Left renal pelvis (tissue), 4 donors: ENCODE measurements at places on chromosomes 3 and 15. TPM values are rescaled to one million over a fixed set of nuclear protein-coding genes. Genes with fewer than 3 reads are reported as not detected.

The SMCO1 gene
- polyA plus RNA-seq: not detected

The CACNA1D gene
- 14.3 TPM for polyA plus RNA-seq

The CCDC54 gene
- 0.12 TPM for polyA plus RNA-seq

DNA sequence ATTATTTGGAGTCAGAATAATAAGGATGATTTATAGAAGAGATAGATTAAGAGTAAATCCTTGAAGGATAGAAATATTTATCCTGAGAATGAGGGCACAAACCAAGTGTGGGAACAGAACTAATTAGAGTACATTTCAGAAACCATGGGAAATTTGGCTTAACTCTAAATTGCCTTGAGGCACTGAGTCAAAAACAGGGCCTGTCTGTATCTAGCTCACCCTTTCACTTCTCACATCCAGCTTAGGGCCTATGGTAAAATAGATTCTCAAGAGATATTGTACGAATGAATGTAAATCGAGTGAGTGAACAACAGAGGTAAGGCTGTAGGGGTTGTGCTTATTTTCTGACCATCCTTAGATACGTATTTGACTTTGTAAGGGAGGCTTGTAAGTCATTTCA, 586.1 kb upstream of the DPPA4 start:
- DNase-seq: no peak

GRCh38 chr3:8371085-8371551, 130.5 kb upstream of the LMCD1 start:
- DNase-seq: no peak

DNA sequence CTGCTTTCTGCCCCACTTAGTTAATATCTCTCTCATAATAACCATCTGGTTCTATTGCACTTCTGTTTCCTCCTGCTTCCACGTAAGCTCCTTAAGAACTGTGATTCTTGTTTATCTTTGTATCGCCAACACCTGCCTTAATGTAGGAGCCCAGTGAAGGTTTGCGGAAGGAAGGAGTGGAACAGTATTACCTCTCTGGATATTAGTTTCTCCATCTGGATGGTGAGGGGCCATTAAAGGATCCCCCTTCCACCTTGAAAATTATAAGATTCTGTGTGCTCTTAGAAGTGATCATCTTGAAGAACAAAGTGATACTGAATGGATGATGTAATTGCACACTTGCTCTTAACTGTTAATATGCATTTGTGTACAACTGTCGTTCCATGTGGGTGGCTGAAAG, 2.2 kb downstream of the CHRNA5 start:
- no peak for DNase-seq

- no peak for DNase-seq
Measured at GRCh38 chr15:61935493-61935892, 124.8 kb downstream of the VPS13C start.

- DNase-seq: no peak
Measured at GRCh38 chr3:127629467-127630403, 750 bp downstream of the PODXL2 start.

- DNase-seq: no peak
Measured at GRCh38 chr3:107757140-107757539, 234.4 kb downstream of the BBX start.

- no peak for DNase-seq
Measured at GRCh38 chr15:56244811-56245576, 1.3 kb upstream of the RFX7 start.

DNA sequence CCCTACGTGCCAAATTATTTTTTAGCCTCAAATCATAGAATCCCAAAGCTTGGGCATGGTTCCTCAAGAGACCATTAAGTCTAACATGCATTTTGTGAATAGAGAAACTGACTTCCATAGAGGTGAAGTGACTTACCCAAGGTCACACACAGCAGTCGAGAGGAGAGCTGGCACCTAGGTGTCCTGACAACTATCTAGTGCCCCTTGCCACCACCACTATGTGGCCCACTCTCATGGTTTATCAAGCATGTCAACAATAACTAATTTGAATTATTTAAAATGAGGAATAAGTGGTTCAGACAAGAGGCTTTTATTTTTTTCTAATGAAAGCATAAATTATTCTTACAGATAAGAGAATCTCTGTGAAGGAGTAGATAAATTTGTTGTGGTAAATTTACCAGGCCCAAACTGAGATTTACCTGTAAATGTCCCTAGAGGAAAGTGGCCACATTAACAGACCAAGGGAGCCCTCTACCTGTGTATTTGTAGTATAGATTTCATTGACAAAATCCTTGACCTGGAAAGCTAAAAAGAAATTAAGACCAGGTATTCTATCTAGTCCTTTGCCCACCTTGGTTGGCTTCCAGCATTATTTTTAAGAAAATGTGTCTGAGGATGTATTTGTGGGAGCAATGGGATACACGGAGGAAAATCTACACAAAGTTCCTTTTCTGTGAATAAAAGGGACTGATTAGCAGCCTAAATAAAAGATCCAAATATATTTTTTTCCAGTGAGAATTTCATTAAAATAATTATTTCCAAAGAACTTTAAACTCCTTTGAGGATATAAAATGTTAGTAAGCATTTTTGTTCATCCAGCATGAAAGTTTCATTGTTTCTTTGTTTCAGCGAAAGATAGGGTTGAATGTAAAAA, 49.1 kb downstream of the IQCH start:
- no peak for DNase-seq

GRCh38 chr3:183252973-183253527, at the start of gene B3GNT5:
B3GNT5 (plus strand) TSS chr3:183253253; CDS start chr3:183269799, 16,546 bp downstream.
- no peak for DNase-seq

GRCh38 chr3:162338514-162338913, 841.9 kb downstream of the OTOL1 start:
- no peak for DNase-seq

- no peak for DNase-seq
Measured at GRCh38 chr15:33451385-33451784, 140.6 kb downstream of the RYR3 start.

DNA sequence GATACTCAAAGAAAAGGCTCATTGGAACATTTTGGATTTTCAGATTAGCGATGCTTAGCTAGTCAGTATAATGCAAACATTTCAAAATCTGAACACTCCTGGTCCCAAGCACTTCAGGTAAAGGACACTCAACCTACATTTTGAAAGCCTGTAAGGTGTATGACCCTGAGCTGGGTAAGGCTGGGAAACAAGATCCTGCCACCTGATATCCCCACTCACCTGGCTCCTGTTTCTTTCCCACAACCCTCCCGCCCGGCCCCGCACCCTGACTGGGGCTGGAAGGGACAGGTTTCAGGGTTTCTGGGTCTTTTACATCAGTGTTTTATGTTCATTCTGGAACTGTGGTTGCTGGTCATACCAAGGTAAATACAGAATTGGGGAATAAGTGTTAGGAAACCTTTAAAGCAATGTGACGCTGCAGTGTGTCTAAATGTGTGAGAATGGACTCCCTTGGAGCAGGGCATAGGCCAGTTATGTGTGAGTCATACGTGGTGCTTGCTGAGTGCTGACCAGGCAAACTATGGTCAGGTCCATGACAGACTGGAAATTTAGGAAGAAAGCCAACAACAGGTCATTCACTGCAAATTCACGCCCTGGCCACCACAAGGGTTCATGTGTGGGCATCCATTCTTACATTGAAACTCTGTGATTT, 22.9 kb downstream of the CTXND1 start:
- no peak for DNase-seq

- DNase-seq: no peak
Measured at GRCh38 chr15:71391421-71392088, 276.3 kb downstream of the THSD4 start.
